ENCODE measurements at places on chromosomes 12 and 14. TPM values are rescaled to one million over a fixed set of nuclear protein-coding genes. Genes with fewer than 3 reads are reported as not detected.
A peak's percentile ranks its signal among the peaks of the same experiment; 100 is the strongest.

Gene SLC7A8
- 0.79 TPM for total RNA-seq

Gene TGM1
- total RNA-seq: 13.8 TPM

- no peak for DNase-seq
These were observed 301.4 kb upstream of the NOS1 start for GRCh38 chr12:117662620-117663395.

DNA sequence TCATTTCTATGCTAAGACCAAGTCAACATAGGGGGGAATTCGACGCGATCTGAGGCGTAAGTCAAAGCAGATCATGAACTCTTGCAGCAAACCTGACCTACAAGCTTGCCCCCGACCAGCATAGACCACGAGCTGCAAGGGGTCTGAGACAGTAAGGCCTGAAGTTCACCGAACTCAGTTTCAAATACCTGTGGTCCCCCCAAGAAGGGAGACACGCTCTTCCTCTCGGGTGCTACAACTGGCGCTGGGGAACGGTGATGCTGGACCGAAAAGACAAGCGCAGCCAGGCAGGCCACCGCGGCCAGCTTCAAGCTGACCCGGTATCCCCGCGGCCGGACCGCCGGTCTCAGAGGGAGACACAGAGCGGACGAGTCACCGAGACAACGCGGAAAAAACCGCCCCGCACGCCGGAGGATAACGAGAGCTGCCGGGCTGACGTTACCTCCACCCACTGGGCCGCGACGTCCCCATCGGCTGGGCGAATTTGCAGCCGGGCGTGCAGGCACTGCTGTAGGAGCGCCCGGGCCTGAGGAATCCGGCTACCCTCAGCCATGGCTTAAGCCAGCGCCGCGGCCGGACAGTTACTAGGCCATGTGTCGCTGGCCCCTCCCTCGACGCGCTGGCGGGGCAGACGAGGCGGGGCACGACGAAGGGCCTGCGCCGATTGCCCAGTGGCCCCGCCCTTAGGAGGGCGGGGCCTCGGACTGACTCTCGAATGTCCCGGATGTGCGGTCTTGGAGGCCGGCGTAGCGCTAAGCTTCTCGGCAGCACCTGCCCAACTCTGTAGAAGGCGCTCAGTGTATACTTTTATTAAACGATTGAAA, at the start of gene DTD2:
TSS of gene DTD2 (minus strand) at position 666 of the 824 bp plus-strand sequence. CDS start at position 553, 113 bp downstream.
- DNase-seq: peak; percentile 93

DNA sequence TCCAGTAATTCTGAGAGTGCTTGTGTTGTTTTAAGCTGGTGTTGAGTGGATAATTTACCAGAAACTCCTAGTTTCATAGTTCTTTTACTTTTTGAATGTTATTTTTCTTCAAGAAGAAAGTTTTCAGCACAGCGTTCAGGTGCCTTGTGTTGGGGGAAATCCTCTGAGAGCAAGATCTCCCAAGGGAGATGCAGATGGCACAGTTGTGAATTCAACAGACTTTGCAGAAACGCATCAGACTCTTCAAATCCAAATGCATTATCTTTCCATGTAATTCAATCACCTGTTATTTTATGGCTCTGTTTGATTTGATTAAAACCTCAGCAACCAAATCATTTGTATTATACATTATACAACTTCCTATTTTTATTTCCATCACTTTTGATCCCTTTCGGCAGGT, 439.9 kb downstream of the EGLN3 start:
- no peak for DNase-seq

- DNase-seq: peak; percentile 98
These were observed at the start of gene SPRYD3 for GRCh38 chr12:53079226-53080117. SPRYD3 (minus strand) TSS chr12:53079390; CDS start chr12:53079333, 57 bp downstream.

DNA sequence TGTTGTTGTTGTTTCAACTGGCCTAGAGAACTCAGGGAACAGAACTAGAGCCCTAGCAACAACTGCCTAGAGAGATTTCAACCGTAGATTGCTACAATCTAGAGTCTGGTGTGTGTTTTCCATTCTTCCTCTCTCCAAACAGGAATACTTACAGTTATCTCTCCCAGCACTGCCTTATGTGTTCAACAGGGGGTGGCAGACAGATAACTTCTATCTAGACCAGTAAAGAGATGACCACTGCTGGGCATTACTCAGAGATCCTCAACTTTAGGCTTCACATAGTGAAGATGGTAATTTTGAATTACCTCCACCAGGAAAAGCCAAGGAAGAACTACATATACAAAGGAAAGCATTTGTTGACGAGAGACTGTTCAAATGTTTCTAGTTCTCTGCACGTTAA, 4.8 kb downstream of the TXNDC16 start:
- DNase-seq: no peak

DNA sequence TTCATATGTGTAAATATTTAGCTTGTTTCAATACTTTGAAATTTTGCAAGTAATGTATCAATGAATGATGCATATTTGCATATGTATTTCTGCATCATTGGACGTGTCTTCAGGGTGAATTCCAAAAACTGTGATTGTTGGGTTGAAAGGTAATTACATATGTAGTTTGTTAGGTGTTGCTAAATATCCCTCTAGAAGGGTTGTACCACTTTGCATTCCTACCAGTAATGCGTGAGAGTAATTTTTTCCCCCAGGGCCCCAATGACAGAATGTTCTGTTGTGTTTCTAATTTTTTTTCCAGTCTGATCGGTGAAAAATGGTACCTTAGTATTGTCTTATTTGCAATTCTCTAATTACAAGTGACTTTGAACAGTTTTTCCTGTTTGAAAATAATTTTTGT, 408.9 kb downstream of the NAV3 start:
- DNase-seq: no peak

All from activated naive CD4-positive, alpha-beta T cell treated with anti-CD3 and anti-CD28 coated beads for 36 hours (primary cell).